ENCODE measurements at places on chromosomes 12 and 14. TPM values are rescaled to one million over a fixed set of nuclear protein-coding genes. Genes with fewer than 3 reads are reported as not detected.

The MGAT2 gene
- 45.9 TPM for total RNA-seq

The ANKLE2 gene
- total RNA-seq, result 78.0 TPM

The PIP4P1 gene
- total RNA-seq, result 11.6 TPM

The MAP3K9 gene
- 1.1 TPM for total RNA-seq

The GNB3 gene
- total RNA-seq, result 9.3 TPM

The KRT6C gene
- total RNA-seq, result not detected

DNA sequence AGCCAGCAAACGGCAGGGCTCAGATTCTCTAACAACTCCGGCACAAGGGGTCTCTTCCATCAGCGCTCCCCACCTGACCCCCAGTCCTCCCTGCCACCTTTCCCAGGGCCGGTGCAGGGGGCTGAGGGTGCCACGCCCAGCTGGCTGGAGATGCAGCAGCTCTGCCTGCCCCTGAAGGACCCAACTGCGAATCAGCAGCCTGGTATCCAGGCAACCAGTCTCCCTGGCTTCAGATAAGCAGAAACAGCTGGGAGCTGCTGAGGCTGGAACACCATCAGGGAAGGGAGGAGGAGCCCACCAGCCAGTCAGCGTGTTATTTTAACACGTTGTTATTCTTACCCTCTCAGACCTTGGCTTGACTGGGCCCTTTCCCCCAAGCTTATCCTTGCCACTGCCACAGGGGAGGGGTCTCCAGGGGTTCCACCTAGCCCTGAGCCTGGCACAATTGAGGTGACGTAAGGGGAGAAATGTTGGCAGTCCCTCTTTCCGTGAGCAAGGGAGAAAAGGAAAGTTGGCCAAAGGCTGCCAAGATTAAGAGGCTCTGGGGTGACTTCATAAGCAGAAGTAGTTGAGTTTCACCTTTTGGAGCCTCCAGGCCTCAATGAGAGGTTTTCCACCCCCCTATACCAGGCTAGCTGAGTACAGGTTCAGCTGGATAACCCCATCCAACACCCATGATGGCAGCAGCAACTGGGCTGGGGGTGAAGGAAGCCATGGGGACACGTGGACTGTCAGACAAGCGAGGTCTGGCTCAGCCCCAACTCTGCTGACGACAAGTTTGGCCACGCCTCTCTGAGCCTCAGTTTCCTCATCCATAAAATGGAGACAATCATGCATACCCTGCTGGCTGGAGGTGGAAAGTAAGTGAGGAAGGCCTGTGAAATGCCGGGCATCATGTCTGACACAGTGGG is 91.1 kb downstream of the IRF2BPL start:
- DNase-seq, result no peak

DNA sequence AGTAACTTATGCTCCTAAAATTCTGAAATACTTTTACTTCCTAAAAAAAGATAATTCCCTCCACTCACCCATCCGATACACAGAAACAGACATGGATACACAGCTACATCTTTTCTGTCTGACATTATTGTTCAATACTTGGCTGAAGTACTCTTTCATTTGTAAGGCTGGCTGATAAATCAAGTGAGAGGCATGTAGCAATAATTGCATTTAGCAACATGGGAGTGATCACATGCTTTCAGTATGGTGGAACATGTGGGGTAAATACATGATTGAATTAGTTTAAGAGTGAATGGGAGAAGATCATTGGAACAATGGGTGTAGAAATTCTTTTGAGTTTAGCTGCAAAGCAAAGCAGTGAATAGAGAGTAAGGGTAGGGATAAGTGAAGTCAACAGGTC is 25.6 kb downstream of the PTPRQ start:
- no peak for DNase-seq

GRCh38 chr14:66311990-66312389 is 174.2 kb upstream of the CCDC196 start:
- DNase-seq, result no peak

DNA sequence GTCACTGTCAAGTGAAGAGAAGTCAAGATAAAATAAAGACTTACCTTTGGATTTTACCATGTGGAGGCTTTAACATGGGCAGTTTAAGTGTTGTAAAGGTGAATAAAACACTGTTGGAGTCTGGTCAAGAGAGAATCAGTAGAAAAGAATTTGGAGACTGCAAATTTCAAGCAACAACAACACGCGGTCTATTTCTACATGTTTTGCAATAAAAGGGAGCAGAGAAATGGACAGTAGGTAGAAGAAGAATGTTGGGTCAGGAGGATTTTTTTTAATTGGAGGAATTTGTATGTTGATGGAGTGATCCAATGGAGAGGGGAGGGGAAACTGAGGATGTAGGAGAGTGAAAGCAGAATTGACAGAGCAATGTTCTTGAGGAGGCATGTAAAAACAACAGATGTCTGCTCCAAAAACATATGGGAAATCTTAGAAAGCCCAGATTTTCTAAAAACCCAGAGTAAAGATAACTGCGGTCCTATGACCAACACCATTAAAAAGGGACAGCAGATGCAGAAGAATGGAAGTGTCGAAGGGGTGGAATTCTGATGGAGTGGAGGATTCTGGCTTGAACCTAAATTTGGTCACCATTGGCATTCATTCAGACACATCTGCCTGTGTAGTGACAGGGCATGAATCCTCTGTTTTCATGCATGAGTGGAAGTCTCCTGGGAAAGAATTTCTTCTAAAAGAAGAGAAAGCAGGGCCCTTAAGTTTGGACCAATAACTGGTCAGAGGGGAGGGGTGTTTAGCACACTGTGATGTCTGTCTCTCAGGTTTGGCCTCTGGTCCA is 68.0 kb upstream of the OSBPL8 start:
- DNase-seq, result no peak

GRCh38 chr14:60705100-60705499 is 19.1 kb downstream of the SIX4 start:
- no peak for DNase-seq

GRCh38 chr14:61602733-61603077 is 92.6 kb upstream of the HIF1A start:
- DNase-seq, result no peak

- no peak for DNase-seq
These were observed 29.6 kb downstream of the TMX1 start for GRCh38 chr14:51269634-51270033.

GRCh38 chr12:116882742-116883141 is 1.5 kb upstream of the HRK start:
- no peak for DNase-seq

DNA sequence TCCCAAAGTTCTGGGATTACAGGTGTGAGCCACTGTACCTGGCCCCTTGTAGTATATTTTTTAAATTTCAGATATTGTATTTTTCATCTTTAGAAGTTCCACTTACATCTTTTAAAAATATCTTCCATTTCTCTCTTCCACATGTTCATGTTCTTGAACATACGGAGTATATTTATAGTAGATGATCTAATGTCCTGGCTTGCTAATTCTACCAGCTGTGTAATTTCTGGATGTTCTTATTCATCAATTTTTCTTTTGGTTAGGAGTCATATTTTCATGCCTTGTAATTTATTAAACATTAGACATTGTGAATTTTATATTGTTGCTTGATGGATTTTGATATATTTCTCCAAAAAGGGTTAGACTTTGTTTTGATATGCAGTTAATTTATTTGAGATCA is 30.8 kb downstream of the NTN4 start:
- no peak for DNase-seq

All from thoracic aorta (tissue), 2 donors.